ENCODE measurements at places on chromosomes 2 and 18. TPM values are rescaled to one million over a fixed set of nuclear protein-coding genes. Genes with fewer than 3 reads are reported as not detected.

- no peak for DNase-seq
Measured at GRCh38 chr2:195659114-195659513, 2.1 kb downstream of the SLC39A10 start.

DNA sequence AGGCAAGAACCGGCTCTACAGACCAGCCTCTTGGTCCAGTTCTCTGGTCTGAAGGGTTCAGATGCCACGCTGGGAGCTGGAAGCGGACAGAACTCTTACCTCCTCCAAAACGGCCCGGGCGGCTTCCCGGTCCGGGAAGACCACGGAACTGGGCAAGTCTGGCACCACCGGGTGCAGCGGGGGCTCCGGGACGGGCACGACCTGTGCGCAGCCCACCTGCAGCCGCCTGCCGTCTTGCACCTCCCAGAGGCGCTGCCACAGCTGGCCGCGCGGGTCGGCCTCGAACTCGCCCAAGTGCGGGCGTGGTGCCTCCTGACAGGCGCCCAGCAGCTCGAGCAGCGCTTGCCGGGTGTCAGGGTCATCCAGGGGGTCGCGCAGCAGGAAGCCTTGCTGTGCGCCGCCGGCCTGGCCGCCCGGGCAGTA is 773 bp downstream of the CMPK2 start:
- DNase-seq, result no peak

DNA sequence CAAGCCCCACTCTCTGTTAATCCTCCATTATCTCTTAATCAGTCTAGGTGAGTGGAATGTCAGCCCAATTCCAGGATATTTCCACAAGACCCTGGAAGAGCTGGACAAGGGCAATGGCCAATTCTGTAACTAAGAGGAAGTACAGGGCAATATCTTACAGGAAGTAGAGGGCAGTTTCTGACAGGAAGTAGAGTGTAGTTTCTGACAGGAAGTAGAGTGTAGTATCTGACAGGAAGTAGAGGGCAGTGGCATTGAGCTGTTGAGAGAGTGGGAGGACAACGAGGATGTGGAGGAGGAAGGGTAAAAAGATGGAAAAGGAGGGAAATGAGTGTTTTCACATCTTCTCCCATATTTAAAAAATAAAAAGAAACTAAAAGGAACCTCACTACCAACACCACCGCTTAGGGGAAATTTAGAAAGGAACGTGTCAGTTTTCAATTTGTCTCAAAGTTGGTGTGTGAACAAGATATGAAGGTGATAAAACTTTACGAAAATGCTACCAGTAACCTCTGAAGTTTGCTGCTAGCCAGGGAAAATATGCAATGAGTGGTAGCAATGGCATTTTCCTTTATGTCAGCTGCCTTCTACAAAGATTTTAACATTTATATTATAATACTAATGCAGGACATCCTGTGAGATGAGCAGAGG is 430.9 kb upstream of the HNRNPA3 start:
- DNase-seq, result no peak

- no peak for DNase-seq
Measured at GRCh38 chr2:25255745-25256487, 85.8 kb downstream of the DNMT3A start.

- DNase-seq, result no peak
Measured at GRCh38 chr2:38293152-38293865, 83.8 kb downstream of the ATL2 start.

SOX11 gene
- total RNA-seq, result 81.7 TPM

GRCh38 chr2:202104286-202104870 is 31.3 kb downstream of the KIAA2012 start:
- no peak for DNase-seq

DNA sequence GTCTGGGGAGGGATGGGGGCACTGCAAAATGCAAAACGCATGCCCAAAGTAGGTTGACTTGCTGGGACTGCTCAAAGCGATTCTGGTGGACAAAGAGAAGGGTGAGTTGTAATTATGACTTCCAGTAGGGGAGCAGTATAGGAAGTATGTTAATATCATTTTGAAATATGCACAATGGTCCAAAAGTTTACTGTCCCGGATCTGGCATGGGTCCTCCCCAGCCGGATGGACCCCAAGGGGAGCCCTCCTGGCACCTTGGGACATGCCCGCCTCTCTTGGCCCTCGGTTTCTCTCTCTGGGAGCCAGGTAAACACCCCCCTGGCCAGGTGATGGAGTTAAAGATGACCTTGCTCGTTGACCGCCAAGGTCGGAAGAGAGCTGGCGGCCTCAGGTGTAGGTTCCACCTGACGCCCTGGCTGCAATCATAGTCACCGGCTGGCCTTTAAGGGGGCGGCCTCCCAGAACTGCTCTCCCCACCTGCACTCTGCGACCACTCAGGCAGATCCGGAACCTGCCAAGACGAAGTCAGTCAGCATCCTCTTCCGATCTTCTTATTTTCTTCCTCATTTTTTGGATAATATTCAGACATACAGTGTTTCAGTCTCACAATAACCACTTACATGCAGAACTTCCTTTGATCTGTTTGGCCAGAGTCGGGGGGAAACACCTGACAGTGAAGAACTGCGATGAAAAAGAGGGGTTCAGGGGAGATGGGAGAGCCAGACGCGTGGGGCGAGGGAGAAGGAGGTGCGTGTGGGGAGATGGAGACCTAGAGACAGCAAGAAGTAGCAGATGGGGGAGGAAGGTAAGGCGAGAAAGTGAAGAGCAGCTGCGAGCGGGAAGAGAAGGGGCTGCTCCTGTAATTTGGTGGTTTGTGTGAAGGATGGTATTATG is 148.3 kb downstream of the MEIS1 start:
- no peak for DNase-seq

Data from kidney epithelial cell (primary cell).